MV-4-11 (cell line): ENCODE measurements at places on chromosomes 11 and 22.

DNA sequence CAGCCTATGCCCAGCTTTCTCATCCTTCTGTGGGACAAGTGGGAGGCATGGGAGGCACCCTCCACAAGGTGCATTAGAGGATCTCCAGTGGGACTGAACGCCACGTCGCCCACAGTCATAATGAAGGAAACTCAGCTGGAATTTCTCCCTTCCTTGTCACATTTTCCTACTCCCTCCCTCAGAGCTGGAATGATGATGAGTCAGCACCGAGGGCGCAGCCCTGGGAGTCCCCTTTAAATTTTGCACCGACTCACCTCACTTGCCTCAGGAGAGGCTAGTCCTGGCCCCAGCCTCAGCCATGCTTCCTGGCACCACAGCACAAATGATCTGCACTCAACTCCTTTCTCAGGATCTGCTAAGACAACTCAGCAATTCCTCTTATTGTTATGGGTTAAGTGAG is 34.3 kb downstream of the DBX1 start:
- no peak for DNase-seq

- no peak for DNase-seq
These were observed 23.8 kb downstream of the TEAD1 start for GRCh38 chr11:12698048-12698447.

GRCh38 chr22:19419086-19419463 is 12.5 kb downstream of the HIRA start:
- peak; percentile 81 for DNase-seq

GRCh38 chr11:36214976-36215692 is 74.1 kb downstream of the COMMD9 start:
- DNase-seq, result no peak

DNA sequence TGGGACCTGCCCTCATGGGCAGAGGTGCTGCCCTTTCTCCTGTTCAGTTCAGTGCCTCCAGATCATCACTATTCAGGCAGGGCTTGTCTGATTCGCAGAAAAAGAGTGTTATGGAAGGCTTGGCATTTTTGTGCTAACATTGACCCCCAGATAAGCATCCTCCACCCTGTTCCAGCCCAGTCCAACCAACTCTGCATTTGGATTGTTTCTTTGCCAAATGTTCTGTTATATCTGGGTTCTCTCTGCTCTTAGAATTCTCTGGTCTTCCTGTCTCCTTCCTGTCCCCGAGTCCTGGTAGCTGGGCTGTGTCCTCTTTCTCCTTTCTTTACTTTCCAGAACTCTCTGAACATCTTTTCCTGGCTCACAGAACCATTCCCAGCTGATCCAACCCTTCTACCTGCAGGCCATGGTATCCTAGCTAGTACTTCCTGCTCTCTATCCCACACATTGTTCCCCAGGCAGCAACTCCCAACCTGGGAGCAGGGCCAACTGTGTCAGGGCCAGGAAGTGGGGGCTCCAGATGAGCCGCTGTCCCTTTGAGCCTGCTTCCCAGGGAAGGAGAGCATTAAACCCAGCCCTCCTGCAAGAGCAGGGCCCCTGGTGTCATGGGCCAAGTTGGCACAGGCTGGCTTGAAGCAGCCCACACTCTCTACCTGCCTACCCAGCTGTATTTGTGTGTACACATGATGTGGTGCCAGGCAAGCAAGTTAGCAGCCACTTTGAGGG is 280.7 kb upstream of the CADM1 start:
- no peak for DNase-seq

DNA sequence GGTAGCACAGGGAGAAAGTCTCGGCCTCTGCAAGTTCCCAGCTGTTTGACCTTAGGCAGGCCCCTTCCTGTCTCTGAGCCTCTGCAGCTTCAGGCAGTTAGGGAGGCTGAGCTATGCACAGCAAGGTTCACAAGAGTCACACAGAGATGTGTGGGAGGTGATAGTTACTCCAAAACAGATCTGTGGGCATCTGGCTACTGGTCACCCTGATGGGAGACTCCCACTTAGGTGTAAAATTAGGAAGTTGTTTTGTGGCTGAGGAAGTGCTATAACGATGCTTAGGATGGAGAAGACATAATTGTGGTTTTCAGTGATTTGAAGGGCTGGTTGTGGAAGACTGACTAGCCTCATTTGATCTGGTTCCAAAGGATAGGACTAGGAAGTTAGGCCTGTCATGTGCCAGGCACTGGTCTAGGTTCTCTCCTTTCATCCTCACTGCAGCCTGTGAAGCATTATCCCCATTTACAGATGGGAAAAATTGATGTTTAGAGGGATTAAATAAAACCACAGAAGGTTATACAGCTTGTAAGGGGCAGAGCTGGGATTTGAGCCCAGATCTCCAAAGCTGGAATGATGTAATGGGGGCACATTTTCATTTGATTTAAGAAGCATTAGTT is 13.5 kb downstream of the ACO2 start:
- peak; percentile 65 for DNase-seq

DNA sequence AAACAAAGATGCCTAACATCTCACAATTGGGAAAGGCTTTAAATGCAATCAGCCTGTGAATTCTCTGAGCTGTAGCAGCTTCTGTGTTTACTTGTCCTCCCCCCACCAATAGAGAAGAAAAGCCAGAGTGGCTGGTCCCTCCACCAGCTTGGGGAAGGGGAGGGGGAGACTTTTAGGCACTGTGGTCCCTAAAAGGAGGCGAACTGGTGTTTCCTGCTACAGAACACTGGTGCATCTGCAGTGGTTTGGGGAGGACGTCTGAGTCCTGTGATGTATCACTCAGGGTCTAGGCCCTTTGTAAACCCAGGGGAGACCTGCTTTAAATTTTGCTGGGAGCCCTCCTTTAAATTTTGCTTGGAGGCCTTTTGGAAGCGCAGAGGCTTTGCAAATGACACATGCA is 16.9 kb downstream of the TNRC6B start:
- DNase-seq, result no peak

- DNase-seq, result no peak
These were observed 33.4 kb downstream of the MICAL3 start for GRCh38 chr22:17990942-17991341.

DNA sequence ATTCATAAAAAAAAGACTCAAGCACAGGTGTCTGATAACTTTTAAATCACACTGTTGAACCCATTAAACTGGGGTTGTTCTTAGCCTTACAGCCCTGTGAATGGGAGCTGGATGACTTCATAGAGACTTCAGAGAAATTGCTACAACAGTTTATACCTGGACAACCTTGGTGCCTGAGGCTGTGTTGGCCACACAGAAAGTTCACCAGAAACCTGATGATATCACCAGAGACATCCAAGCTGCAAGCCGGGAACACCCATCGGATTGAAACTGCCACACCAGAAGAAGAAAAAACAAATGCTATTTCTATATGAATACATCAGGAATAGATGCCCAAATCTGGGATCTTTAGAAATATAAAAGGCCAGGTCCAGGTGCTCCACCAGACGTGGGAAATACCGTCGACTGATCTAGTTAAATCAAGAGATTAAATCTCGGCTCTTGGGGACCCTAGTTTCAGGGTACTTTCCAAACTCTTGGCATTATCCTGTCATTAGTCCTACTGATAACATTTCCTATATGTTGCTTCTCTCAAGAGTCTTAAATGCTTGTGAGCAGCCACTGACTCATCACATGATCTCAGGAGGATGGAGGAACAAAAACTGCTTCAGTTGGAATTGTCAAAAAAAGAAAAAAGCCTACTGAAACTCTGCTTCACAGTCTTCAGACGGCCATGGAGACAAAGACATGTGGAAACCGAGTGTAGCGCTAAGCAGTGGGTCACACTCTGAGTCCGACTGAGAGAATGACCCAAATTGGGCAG is 28.6 kb upstream of the APOL5 start:
- peak; percentile 12 for DNase-seq

DNA sequence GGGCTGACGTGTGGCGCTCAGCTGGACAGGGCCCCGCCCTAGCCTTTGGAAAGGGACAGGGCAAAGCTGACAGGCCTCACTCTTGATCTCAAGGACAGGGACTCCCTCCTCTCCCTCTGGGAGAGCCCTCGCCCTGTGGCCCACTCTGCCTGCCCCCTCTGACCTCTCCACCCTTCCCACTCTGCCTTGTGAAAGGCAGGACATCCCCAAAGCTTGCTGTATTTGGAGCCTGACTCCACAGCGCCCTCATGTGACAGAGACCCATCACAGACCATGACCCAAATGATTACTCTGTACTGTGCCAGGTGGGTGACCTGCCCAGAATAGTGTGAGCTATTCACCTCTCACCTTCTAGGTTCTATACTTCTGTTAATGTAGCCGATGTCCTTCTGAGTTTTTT is 18.8 kb downstream of the P2RY2 start:
- DNase-seq, result no peak

DNA sequence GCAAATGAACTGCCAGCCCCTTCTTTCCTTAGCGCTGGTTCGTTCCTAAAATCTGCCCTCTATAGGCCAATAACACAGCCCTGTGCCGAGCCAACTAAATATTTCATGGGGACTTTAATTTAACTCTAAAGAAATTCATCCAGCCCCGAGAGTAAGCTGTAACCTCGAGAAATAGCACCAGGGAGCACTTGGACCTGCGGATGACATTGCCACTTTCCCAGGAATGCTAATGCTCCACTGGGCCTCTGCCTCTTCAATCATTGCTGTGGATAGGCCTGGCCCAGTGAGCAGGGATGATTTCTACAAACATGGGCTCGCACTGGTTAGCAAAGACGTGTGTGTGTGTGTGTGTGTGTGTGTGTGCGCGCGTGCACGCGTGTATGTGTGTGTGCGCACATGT is 95.3 kb upstream of the TBCEL start:
- no peak for DNase-seq

DNA sequence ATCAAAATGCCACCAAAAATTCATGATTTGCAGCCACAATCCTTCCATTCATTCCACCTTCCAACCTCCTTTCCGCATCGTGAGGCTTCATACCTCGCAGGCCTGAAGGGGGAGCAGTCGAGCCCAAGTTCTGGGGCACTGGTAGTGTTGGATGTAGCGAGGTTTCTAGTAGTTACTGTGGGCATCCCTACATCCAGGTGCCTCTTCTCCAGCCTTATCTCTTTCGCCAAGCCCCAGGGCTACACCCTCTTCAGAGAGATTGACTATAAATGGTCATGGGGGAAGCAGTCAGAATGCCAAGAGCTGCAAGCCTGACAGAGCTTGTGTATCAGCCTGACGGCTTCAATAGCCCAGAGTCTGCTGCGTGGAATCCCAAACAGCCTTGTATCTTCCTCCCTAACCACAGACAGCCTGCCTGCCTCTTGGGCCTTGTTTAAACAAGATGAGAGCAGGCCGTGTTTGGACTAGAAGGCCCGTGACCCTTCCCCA is 28.9 kb downstream of the CLMP start:
- no peak for DNase-seq

- no peak for DNase-seq
These were observed 76.8 kb upstream of the SHANK2 start for GRCh38 chr11:71329165-71329510.

GRCh38 chr22:43305806-43306205 is 37.4 kb downstream of the SCUBE1 start:
- no peak for DNase-seq

- DNase-seq, result no peak
These were observed 28.8 kb downstream of the TRIOBP start for GRCh38 chr22:37725551-37726240.

- DNase-seq, result peak; percentile 74
These were observed 11.1 kb downstream of the CTR9 start for GRCh38 chr11:10762185-10762584.

GRCh38 chr22:47144076-47144765 is 381.8 kb downstream of the TBC1D22A start:
- DNase-seq, result no peak

- DNase-seq, result peak; percentile 75
These were observed 92.5 kb downstream of the CCDC83 start for GRCh38 chr11:85947431-85948272.

GRCh38 chr11:64888729-64889511 is 10.5 kb upstream of the EHD1 start:
- DNase-seq, result peak; percentile 21

GRCh38 chr11:19183646-19184045 is 18.1 kb downstream of the CSRP3 start:
- no peak for DNase-seq

- DNase-seq, result no peak
These were observed 30.8 kb downstream of the MARK2 start for GRCh38 chr11:63869683-63870082.

- DNase-seq, result no peak
These were observed 68.2 kb downstream of the DNAJC24 start for GRCh38 chr11:31437742-31438435.

GRCh38 chr11:85712953-85713352 is 27.0 kb upstream of the CCDC89 start:
- DNase-seq, result no peak

DNA sequence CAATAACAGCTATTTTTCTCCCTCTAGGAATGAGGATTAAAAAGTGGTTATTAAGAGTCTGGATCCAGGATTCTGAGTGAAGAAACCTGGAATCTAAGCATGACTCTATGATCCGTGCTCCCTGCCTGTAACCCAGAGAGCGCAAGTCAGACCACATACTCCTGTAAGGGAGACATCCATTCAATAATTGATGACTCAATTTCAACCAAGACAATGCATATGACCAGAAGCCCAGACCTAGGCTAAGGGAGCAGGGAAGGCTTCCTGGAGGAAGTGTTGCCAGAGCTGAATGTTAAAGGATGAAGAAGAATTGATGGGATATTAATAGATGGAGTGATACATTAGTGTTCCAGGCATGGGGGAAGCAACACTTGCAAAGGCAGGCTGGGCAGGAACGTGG is 13.8 kb upstream of the PAMR1 start:
- no peak for DNase-seq

DNA sequence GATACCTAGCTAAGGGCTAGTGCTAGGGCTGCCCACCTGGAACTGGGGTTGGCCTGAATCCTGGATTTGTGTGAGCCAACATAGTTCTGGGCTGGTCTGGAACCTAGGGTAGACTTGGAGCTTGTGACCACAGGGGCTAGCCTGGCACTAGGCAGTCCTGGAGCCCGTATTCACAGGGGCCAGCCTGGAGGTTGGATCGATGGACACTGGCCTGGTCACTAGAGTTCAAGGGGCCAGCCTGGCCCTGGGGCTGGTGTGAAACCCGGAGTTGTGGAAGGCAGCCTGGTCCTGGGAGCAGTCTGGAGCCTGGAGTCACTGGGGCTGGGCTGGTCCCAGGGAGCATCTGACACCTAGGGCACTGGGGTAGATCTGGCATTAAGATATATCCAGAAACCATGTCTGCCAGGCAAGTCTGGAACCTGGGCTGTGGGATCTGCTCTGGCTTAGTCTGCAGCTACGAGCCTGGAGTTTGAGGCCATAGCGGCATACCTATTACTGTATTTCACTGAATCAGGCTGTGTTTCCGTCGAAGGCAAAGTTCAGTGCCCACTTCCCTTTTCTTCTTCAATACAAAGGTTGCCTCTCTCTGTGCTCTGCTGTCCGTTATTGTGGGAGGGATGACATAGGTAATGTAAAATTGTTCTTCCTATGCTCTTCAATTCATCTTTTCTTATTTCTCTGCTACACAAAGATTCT is 9.1 kb upstream of the GLYATL1B start:
- peak; percentile 76 for DNase-seq

- DNase-seq, result no peak
These were observed 27.0 kb downstream of the ARL14EP start for GRCh38 chr11:30349885-30350284.

DNA sequence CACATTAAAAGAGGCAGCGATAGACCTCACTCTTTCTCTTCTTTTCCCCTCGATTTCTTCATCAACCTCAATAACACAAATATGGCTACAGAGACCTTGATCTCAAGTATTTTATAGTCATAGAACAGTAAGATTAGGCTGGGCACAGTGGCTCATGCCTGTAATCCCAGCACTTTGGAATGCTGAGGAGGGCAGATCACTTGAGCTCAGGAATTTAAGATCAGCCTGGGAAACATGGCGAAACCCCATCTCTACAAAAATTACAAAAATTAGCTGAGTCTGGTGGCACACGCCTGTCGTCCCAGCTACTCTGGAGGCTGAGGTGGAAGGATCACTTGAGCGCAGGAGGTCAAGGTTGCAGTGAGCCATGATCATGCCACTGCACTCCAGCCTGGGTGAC is 14.6 kb downstream of the SLN start:
- DNase-seq, result no peak
